ENCODE measurements at places on chromosomes 12 and 14.

DNA sequence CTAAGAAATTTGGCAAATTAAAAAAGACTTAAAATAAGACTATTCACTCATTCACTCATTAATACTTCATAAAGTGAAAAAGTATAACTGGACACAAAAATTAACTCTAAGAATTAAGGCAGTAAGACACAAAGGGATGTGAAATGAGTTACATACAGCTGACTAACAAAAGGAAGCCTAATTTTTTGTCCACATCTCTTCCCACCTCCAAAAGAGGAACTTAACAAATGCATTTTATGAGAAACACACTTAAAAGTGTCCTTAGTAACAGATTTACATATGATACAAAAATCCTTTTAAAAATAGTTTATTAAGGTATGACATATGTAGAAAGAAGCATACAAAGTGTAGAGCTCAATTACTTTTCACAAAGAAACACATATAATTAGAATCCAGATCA, 88.9 kb downstream of the NUMB start:
- DNase-seq = no peak

GRCh38 chr14:97077253-97077653, 280.1 kb downstream of the VRK1 start:
- DNase-seq = peak; percentile 64

DNA sequence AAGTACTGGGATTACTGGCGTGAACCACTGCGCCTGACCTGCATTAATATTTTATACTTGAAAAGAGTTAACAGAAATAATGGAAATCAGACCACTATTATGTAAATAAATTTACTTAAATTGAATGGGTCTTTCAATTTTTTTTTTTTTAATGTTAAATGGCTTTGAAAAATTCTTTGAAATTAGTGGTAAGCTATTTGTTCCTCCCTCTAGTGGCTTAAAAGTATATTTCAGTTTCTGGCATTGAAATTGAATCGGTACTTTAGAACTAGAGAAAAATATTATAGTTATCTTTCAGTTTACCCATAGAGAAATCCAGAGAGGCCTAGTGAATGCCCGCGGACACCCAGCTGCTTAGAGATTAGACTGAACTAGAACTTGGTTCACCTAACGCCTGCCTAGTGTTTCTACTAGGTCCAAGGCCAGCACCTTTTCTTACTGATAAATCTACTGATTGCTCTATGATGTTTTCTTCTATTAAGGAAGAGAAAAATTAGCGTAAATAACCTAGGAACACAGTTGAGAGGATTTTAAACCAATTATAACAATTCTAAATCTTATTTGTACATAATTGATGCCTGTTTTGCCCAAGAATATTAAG, 106.5 kb downstream of the EML1 start:
- no peak for DNase-seq

DNA sequence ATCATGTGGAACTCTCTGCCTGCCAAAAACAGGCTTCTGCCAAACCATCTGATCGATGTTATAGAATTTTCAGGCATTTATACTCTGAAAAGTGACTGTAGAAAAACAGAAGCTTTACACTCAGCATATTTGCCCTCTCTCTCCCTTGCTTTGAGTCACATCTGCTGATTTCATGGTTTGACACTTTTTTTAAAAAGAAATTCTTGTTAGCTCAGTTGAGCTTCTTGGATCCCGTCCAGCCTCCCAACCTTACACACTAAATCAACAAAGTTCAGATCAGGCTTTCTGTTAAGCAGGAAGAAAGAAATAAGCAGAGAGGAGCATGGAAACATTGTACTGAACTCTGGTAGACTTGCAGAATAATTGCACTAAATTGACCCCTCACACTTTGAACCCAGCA, 193.6 kb upstream of the SEL1L start:
- DNase-seq = no peak

GRCh38 chr14:69963966-69964365, 84.8 kb downstream of the SMOC1 start:
- DNase-seq = no peak

Data from femur (tissue), 1 donor.